Right renal pelvis (tissue), 4 donors: ENCODE measurements at places on chromosomes 4 and X. TPM values are rescaled to one million over a fixed set of nuclear protein-coding genes. Genes with fewer than 3 reads are reported as not detected.

Gene SLITRK2
- 1.8 TPM for polyA plus RNA-seq

Gene SPACA5
- polyA plus RNA-seq = not detected

Gene CLDN22
- polyA plus RNA-seq = 0.77 TPM

Gene FRMD7
- polyA plus RNA-seq = 1.7 TPM

DNA sequence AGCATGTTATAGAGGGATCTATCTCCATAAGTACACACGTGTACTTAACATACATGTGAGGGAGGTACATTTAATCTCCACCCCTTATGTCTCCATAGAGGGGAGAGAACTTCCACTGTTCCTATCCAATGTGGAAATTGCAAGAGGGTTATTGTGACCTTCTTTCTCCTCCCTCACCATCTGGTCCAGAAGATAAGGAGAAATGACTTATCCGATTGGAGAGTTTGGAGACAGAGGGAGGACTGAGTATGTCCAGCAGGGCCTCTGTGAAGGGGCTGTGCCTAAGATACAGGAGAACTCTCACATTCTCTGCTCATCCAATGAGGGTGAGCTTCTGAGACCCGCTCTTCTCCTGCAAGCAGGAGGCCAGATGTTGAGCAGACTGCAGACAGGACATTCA, 113.1 kb downstream of the QDPR start:
- DNase-seq = no peak

- no peak for DNase-seq
Measured at GRCh38 chrX:79721234-79721633, 293.3 kb upstream of the TBX22 start.

DNA sequence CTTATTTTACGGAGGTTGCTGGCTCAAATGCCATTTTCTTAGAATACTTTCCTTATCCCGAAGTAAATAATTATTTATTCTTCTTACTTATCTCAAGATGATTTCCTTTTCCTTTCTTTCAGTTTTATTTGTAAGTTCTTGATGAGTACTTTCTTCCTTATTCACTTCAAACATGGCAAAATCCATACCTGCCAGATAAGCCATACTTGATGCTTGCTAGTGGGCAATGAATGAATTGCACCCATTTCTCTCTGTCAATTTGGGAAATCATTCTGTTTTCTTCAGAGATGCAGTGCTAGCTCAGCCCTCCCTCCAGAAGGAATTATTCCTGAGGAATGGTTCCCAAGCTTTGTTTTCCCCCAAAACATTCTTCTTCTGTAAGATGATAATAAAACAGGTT, 598.3 kb downstream of the SPRY1 start:
- DNase-seq = no peak

DNA sequence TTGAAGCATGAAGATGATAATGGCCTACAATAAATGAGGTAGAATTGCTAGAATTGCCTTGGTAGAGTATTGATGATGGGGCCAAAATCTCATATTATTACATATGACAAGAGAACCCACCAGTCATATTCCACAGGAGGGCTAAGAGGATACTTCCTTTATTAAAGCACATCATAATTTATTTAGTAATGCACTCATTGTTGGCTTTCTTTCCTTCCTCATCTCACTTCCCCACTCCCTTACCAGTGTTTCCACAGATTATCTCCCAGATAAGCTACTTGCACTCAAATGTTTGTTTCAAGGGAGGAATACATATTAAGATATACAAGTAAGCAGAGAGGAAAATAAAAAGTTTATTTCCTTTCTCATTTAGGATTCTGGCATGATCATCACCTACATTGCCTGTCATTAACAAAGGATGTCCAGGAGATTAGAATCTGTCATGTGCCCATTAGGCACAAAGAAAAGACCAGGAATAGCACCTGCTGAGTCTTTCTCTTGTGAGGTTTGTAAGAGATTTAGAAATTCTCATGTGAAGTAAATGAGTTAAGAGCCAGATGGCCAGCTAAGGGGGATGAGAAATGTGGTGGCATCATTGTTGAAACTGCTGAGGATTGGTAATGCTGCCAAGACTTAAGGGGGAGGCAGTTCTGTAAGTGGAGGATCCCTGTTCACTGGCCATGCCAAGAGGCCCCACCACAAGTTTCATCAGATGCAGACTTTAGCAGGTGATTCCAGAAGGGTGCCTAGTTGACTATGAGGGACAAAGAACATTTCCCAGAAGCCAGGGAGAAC, 52.4 kb upstream of the PRDM8 start:
- no peak for DNase-seq

DNA sequence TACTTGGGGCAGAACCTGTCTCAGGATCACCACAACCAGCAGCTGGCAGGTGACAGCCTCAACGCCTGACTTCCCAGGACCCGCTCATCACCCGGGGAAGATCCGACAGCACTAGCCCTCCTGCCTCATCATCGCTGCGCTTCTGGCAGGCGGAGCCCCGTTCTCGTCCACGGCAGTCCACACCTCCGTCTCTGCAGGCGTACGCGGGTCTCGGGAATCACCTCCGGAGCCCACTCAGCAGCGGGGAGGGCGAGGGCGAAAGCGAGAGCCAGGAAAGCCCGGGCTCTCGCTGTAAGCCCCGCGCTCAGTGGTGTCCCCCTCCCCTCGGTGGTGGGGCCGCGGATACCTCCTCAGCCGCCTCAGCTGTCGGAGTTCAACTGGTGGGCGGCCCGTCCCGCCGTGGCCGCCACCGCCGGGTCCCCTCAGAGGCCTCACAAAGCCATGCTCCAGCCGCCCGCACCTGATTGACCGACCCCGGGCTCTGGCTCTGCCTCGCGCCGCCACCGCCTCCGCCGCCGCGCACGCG, 518 bp upstream of the CNKSR2 start:
- DNase-seq = no peak
